Stimulated activated CD8-positive, alpha-beta memory T cell treated with anti-CD3 and anti-CD28 coated beads, Interleukin-15, amount 100 ng/mL, for 1 hour (primary cell): ENCODE measurements at places on chromosomes 3 and 15.

DNA sequence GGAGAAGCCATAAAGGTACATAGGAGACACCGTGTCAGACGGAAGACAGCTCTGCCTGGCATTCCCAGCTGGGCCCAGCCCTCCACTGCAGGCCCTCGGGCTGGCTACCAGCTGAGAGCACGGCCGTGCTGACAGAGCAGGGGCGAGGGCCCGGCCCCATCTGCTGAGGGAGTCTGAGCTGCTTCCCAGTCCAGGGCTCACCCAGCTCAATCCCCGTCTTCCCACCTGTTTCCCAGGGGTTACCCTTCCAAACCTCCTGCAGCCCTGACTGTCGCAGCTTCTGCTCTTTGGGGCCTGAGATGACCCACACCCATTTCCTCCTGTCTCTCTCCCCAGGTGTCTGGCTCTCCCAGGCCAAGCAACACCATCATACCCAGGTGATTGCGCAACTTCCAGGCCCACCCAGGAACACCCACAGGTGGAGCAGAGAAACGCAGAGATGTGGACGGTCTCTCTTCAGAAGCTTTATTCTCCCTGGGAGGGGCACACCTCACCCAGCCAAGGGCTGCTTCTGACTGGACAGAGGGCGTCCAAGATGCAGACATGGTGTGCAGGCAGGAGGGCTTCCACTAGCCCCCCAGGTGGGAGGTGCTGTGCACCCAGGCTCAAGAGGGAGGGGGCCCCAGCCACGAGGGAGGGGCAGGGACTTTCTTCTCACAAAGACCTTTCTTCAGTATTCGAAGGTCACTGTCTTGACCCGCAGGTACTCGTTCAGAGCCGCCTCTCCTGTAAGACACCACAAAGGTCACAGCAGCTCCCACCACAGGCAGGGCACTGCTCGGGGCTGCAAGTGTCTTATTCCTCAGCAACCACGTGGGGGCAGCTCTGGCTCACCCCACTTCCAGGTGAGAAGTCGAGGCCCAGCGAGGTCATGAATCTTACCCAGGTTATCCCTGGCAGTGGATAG is 19.4 kb upstream of the SLC41A3 start:
- DNase-seq = no peak

DNA sequence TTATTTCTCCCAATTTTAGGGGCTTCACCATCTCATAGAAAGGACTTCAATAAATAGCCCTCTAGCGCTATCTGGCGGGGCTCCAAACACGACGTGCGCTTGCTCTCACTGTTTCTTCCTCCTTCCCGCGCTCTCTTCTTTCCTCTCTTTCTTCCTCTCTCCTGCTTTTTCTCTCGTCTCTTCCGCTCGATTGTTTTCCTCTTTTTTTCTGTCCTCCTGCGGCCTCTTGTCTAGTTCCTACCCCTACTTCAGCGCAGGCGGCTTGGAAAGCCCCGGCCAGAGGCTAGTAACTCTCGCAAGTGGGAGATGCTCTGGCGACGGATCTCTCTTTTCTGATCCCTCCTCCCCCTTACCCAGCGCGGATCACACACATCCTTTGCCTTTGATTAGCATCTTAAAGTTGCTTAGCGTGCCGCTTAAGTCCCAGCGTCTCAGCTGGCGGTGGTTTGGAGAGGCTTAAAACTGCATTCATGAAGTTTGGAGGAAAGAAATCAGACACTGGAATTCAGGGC is 6.2 kb upstream of the MEIS2 start:
- no peak for DNase-seq

DNA sequence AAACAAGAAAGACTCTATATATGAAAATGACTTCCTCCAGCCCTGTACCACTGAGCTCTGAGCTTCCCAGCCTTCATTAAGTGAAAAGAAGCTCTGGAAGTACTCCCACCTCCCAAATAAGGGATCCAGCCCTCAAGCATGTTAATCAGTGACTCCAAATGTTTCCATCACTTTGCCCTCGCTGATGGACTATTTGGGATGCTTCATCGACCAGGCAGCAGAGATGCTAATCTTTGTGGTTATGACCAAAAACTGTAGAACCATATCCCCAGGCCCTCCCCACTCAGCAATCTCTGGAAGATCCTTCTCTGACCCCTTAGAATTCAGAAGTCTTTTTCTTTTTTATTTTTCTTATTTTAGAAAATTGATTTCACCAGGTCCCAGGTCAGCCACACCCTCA is 2.3 kb upstream of the CTDSPL start:
- DNase-seq = no peak

DNA sequence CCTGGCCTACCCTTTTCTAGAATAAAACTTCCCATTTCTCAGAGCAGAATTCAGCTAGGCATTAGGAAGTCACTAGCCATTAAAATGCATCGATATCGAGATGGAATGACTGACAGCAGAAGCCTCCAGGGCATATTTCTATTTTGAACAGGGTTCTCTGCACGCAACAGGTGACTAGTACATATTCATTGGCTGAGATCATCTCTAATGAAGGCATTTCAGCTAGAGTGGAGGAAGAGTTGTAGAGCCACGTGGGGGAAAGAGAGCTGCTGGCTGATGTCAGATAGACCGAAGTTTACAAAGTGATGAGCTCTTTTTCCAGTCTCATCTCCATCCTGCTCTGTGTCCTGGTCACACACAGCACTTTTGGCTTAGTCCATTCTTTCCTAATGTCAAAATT is 7.5 kb downstream of the TMEM40 start:
- no peak for DNase-seq

GRCh38 chr15:50904211-50904610 is 4.3 kb upstream of the AP4E1 start:
- DNase-seq = no peak

DNA sequence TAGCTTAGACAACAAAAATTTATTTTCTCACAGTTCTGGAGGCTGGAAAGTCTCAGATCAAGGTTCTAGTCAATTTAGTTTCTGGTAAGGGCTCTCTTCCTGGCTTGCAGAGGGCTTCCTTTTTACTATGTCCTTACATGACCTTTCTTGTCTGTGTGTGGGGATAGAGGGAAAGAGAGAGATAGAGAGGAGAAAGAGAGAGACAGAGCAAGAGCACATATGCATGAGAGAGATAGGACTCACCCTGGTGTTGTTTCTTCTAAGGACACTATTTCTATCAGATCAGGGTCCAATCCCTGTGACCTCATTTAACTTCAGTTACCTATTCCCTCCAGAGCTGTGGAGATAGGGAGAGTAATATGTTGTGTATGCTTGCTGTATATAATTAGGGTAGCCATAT is 44.9 kb upstream of the TEX9 start:
- DNase-seq = no peak

GRCh38 chr15:93223803-93224202 is 134.8 kb upstream of the RGMA start:
- no peak for DNase-seq

GRCh38 chr3:28042095-28042635 is 199.3 kb upstream of the CMC1 start:
- no peak for DNase-seq
